ENCODE measurements at places on chromosomes 4 and X.

- DNase-seq = no peak
Measured at GRCh38 chr4:1105662-1106061, 7.7 kb downstream of the RNF212 start.

- no peak for DNase-seq
Measured at GRCh38 chr4:25608644-25609043, 47.0 kb upstream of the SLC34A2 start.

- DNase-seq = peak; percentile 48
Measured at GRCh38 chr4:115781528-115782146, 668.2 kb upstream of the NDST4 start.

DNA sequence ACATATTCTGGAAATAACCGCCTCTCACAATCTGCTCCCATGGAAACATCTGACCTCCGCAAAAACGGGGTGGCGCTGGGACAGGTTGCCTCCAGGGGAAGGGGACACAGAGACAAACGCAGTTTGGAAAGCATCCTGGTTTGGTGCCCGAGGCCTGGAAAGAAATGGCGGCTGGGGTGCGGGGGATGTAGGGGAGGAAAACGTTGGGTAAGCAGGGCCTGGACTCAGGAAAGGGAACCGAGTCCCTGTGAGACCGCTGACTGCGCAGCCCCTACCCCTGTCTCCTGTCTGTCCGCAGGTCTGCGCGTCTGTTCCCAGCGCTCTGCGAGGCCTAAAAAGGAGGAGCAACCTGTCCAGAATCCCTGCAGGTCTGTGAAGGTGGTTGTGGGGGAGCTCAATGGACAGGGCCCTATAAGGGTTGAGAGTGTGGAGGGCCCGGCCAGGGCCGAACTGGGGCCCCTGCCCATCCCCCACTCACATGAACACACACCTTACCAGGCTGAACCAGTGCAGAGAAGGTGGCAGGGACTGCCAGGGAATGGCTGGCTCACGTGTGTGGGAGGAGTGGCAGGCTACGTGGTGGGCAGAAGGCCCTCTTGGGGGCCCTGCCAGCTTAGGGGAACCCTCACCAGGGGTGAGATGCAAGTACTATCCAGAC, 672 bp downstream of the TCEAL3 start:
- DNase-seq = peak; percentile 4

GRCh38 chr4:184424993-184425758, 49.2 kb downstream of the IRF2 start:
- DNase-seq = no peak

All from inflammatory macrophage (primary cell).